ENCODE measurements at places on chromosomes 11 and 22.

DNA sequence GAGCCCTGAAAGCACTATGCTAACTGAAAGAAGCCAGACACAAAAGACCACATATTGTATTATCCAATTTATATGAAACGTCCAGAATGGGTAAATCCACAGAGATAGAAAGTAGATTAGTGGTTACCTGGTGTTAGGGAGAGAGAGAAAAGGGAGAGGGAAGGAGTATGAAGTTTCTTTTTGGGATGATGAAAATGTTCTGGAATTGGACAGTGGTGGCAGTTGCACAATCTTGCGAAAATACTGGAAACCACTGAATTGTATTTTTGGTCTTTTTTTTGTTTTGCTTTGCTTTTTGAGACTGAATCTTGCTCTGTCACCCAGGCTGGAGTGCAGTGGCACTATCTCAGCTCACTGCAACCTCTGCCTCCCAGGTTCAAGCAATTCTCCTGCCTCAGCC is 63.5 kb downstream of the MRTFA start:
- DNase-seq = no peak

- no peak for DNase-seq
These were observed 1.0 kb upstream of the SESN3 start for GRCh38 chr11:95231881-95232605.

GRCh38 chr22:25970374-25970911 is 198.8 kb upstream of the SEZ6L start:
- no peak for DNase-seq

GRCh38 chr11:23405350-23405937 is 545.2 kb upstream of the CCDC179 start:
- no peak for DNase-seq

DNA sequence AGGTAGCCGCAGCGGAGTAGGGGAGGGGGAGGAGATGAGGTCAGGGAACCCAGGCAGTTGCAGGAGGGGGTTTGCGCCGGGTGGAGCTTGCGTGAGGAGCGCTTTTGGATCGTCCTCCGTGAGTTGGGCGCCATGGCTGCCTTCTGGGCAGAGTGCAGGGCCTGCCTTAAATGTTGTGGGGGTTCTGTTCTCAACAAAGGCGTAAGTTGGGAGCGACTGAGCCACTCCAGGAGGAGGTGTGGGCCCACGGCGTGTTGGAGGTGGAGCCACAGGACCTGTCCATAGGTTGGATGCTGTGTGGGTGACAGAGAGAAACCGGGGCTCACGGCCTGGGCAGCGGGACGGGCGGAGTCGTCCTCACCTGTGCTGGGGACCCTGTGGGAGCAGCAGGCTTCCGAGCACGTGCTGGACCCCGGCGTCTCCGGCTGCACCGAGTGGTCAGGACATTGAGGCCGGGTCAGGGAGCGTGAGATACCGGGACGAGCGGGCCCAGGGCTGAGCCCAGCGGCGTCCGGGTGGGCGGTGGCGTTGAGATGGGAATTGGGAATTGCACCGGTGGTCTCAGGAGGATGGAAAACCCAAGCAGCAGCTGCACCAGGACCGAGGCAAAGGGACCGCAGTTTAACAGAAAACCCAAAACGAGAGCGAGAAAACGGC is 977 bp upstream of the PGGHG start:
- DNase-seq = no peak

DNA sequence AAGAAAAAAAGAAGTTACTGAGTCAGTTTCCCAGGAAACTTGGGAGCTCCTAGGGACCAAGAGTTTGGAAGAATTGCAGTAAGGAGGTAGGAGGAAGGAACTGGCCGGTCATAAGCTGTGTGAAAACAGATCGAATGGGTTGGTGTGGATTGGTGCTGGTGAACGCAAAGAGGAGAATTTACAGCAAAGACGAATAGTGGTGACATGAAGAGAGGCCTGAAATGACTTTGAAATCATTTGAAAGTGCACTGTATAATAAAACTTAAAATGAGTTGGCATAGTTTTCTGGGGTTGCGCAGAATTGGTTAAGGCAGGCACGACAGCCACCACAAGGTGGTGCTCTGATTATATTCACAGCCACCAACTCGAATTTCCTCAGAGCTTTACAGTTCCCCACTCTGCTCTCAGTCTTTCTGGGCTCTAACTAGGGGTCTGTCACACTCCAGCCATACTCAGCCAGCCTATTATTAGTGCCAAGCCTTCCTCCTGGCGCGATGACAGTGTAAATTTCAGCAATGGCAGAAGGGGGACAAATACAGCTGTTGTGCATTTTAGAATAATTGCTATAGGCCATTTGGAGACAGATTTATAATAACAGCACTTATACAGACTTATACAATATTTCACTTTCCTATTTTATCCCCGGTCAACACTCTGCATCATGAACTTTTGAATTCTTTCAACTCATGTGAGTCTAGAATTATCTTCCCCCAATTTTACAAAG is 8.3 kb upstream of the HTR3B start:
- DNase-seq = peak; percentile 21

DNA sequence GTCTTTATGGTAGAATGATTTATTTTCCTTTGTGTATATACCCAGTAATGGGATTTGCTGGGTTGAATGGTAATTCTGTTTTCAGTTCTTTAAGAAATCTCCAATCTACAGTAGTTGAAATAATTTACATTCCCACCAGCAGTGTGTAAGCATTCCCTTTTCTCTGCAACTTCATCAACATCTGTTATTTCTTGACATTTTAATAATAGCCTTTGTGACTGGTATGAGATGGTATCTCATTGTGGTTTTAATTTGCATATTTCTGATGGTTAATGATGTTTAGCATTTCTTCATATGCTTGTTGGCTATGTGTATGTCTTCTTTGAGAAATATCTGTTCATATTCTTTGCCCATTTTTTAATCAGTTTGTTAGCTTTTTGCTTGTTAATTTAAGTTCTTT is 901.2 kb downstream of the METTL15 start:
- DNase-seq = no peak

GRCh38 chr11:35619855-35620640 is 1.8 kb downstream of the FJX1 start:
- DNase-seq = peak; percentile 48

DNA sequence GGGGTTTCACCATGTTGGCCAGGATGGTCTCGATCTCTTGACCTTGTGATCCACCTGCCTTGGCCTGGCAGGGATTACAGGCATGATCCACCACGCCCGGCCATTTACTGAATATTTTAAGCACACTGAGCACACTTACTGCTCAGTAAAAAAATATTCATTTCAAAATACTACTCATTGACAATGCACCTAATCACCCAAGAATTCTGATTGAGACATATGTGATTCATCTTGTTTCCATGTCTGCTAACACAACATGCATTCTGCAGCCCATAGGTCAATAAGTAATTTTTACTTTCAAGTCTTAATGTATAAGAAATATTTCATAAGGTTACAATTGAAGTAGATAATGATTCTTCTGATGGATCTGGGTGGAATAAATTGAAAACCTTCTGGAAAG is 4.2 kb upstream of the OR52J3 start:
- no peak for DNase-seq

GRCh38 chr11:10818594-10818993 is 9.9 kb upstream of the EIF4G2 start:
- no peak for DNase-seq

- no peak for DNase-seq
These were observed 3.3 kb upstream of the DIXDC1 start for GRCh38 chr11:111933872-111934271.

GRCh38 chr11:15651816-15652215 is 537.1 kb downstream of the INSC start:
- DNase-seq = no peak

DNA sequence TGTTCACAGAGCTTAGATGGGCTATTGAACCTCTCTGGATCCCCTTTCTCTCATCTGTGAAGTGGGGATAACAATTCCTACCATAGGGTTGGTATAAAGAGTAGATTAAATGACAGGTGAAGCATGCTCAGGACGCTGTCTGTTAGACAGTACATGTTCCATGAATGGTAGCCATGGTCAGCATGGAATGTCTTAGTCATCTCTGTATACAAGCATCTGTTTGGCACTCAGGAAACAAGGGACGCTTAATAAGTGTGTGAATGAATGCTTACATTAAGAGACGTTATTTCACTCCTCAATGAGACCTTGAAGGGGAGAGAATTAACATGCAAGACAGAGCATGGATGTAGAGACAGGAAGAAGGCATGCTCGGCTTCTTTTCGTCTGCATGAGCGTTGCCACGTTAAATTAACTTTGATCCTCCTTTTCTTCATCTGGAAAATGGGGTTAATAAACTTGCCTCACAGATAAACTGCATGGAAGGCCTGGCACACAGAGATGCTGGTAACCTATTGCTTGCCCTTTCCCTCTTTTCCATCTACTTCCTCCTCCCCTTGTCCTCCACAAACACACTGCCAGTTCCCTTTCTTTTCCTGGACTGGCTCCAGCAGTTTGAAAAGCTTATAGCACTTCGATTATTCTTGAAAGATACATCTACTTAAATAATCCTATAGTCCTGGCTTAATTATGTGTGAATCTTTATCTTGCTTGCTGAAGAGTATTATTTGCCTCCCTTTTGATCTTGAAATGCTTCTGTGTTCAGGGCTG is 267.2 kb upstream of the MTNR1B start:
- no peak for DNase-seq

DNA sequence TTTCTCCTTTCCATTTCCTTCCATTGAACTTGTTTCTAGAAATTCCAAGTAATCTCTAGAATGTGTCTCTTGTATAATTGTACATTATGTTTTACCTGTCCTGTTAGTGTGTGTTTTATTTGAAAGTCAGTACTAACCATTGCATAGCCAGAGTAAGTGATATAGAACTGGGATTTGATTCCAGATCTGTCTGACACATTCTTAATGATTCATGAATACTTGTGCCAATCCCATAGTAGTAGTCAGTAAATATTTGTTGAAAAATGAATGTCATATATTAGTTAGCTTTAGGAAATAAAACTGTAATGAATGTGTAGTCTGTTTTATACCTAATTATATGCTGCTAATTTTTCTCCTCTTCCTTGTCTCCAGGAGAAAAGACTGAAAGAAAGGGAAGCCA is 186.9 kb downstream of the DDX10 start:
- no peak for DNase-seq

DNA sequence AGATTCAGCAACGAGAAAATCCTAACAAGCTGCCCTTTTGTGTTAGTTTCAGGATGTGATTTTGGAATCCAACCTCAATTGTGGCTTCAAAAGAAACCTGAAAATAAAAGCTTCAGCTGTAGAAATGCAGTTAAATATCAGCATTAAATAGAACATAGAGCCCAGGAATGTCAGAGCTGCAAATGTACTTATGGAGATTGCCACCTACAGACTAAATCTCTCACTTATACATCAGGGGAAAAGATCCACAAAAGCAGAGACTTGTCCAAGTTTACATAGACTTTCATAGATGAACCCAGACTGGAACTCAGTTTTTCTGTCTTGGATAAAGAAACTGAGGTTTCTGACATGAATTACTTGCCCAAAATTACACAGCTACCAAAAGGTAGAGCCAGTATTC is 446.6 kb downstream of the DLG2 start:
- no peak for DNase-seq

- DNase-seq = no peak
These were observed 271.4 kb downstream of the ETS1 start for GRCh38 chr11:128315933-128316332.

DNA sequence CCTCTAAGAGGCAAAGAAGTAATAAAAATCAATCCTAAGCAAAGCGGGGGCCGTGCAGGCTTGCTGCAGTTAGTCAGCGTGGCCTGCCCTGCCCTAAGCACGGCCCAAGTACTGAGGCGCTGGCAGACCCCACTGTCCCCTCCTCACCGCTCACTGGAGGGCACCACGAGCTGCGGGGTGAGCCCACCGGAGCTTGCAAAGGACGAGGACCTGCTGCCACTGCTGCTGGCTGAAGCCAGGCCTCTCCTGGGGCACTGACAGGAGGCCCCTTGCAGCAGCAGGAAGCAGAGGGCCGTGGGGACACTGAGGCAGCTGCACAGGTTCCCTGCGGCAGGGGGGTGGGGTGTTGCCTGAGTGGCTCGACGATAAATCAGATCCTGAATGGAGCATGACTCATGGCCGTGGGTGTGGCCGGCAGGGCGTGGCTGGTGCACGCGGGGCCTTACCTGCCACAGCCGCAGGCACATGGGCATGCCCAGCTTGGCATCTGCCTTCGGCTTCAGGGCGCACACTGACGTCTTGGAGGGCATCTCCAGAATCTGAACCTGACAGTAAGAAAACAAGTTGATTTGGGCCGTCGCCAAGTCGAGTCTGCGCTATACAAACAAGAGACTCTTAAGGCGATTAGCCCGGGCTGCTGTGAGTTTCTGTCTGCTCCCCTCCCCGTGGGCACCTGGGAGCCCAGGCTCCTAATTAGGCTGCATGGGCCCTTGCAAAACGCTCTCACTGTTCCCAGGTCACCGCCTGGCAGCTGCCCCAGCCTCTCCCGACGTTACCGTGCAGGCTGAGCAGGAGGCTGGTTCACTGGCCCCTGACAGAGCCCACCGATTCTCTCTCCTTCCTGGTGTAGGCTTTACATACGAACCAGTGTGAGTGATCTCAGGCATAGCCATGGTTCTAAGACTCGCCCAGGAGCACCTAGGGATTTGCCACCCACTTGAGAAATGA is 45.9 kb downstream of the TBX1 start:
- DNase-seq = peak; percentile 23

DNA sequence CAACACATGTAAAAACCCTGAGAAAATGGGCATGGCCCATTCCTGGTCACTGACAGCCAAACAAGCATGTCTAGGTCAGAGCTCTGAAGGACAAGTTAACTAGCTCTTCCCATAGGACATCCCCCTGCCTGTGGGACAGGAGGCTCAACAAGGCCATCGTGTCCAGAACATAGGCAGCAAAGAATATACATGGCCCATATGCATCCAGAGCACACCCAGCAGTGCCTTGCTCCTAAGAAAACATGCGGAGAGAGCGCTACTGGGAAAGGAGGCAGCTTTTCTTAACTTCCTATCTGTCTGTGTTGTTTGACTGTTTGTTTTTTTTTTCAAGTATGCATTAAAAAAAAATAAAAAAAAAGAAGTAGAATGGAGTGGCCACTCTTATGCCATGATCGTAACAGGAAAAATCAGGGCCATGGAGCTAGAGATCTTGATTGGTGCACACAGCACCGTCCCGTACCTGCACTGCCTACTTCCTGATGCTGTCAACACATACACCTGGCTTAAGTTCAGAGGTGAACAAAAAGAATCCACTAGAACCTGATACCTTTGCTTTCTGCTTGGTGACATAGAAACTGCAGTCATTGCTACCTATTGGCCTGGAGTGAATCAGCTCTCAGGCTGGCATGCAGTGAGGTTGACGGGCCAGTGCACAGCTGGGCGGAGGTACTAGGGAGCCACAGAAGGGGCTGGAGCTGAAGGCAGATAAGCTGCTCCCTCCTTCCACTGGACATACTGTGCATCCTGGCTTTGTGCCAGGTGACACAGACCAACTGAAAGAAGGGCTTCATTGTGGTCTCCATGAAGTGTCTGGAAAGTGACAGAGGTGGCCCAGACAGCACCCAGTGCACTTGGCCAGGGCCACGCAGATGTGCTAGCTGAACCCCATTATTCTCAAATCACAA is 11.9 kb downstream of the UFD1 start:
- DNase-seq = no peak

Measured in H4 (cell line).